ENCODE measurements at places on chromosomes 2 and 18. TPM values are rescaled to one million over a fixed set of nuclear protein-coding genes. Genes with fewer than 3 reads are reported as not detected.

DNA sequence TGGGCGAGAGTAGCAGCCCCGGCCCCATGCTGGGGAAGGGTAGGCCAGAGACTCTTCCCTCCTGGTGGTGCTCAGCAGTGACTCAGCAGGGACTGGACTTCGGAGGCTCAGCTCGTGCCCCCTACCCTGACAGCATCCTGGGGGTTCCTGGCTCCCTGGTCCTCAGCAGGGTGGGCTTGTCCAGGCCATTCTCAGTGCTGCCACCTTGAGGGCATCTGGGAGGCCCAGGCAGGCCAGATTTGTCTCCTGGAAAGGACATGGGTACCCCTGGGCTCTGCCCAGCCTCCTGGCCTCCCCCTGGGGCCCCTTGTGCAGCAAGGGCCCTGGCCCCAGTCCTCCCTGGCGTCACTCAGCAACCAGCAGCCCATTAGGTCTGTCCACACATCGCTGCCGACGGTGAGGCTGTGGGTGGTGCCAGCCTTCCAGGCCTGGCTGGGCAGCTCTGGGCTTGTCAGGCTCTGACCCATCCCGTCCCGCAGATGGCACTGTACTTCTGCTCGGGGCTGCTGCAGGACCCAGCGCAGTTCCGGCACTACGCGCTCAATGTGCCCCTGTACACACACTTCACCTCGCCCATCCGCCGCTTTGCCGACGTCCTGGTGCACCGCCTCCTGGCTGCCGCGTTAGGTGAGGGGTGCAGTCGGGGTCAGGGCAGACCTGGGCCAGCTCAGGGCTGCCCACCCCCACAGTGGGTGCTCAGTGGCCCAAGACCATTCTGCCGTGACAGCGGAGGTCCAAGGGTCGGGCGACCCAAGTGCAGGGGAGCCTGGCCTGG is 45.0 kb upstream of the ALPP start:
- no peak overlapping the region for H3K27ac ChIP-seq
- no peak overlapping the region for H3K4me3 ChIP-seq
- no peaks in the 10 kb centered on the region for H3K4me1 ChIP-seq
- peaks cover 8% of the 10 kb centered on the region for H3K36me3 ChIP-seq
- no peak for DNase-seq
- H3K27me3 ChIP-seq = no peaks in the 10 kb centered on the region

DNA sequence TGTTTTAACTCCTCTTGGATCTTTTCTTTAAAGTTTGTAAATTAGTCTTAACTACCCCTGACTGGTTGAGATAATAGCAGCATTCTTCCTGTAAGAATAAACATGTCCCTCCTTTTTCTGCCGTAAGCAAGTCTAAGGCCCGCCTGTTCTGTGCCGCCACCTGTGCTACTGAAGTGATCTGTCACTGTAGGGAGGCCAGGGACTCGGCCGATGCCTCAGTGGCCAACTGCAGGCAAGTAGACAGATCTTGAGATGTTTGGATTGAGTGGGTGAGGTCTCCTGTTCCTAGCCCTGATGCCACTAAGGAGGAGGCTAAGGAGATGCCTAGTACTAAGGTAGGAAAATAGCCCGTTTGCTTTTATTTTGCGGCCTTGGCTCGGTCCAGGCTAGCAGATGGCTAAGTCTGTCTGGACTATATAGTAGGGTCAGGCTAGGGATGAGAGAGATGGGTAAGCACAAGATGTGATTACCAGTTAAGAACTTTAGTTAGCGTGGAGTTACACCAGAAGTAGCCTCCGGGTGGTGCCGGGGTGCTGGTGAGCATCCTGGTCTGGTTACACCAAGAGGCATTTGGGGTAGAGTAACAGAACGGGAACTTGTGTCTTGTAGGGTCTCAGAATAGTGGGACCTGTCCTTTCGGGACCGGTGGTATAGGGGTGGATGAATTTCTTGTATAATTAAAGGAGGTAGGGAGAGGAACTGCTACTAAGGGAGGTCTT is 584.2 kb downstream of the SUCLG1 start:
- no peaks in the 10 kb centered on the region for H3K4me1 ChIP-seq
- no peak for DNase-seq
- no peaks in the 10 kb centered on the region for H3K36me3 ChIP-seq
- H3K27ac ChIP-seq = no peak overlapping the region
- no peak overlapping the region for H3K4me3 ChIP-seq

Gene FAM124B
- total RNA-seq = 4.0 TPM

Gene IL36A
- not detected for total RNA-seq
